ENCODE measurements at places on chromosomes 11 and 22.

- DNase-seq: no peak
Observed at GRCh38 chr11:111779118-111779517, 12.9 kb upstream of the PPP2R1B start.

DNA sequence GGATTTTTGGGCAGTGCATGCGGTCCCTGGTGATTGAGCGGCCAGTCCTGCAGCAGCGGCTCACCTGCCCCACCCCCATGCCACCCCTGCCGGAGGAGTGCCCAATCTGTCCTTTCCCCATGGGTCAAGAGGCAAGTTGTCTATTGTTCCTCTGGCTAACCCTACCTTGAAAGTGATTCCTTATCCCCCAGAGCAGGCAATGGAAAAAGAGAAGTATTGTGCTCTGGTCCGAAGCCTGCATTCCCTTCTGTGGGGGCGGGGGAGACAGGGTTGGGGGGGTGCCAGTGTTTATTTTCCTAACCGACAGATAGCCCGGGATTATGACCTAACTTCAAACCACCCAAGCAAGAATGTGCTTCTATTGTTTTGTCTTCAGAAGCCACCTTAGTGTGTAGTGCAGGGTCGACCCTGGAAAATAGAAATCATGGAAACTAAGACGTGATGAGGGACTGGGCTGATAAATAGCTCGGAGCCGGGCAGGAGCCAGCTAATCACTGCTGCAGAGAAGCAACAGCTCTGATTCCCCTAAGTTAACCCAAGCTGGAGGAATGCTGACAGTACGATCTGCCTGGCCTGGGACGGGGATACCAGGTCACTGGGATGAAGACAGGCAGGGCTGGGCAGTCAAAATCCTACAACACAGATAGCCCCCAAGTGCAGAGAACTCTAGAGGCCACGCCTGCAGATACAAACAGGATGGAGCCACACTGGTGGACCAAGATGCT is 38.7 kb upstream of the ATXN10 start:
- no peak for DNase-seq

GRCh38 chr11:2590131-2590964 is 109.4 kb downstream of the KCNQ1OT1 start:
- no peak for DNase-seq

DNA sequence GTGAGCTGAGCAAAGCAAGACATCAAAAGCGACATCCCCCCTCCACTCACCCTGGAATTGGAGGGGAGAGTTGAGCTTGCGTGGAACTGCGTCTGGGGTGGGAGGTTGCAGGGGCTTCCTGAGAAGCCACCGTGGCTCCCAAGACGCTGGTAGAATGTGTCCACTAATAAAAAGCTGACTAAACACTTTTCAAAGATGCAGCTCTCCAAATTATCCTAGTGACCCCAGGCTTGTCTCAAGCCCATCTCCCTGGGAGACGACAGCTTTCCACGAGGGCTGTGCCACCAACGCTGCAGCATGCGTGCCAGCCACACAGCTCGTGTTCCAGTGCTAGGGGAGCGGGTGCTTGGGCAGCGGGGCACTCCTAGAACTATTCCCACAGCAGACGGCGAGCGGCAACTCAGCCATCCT is 6.3 kb upstream of the GAL start:
- no peak for DNase-seq

- DNase-seq: no peak
Observed at GRCh38 chr11:85721191-85721590, 35.2 kb upstream of the CCDC89 start.

- no peak for DNase-seq
Observed at GRCh38 chr22:27252282-27253049, 549.1 kb downstream of the MN1 start.

DNA sequence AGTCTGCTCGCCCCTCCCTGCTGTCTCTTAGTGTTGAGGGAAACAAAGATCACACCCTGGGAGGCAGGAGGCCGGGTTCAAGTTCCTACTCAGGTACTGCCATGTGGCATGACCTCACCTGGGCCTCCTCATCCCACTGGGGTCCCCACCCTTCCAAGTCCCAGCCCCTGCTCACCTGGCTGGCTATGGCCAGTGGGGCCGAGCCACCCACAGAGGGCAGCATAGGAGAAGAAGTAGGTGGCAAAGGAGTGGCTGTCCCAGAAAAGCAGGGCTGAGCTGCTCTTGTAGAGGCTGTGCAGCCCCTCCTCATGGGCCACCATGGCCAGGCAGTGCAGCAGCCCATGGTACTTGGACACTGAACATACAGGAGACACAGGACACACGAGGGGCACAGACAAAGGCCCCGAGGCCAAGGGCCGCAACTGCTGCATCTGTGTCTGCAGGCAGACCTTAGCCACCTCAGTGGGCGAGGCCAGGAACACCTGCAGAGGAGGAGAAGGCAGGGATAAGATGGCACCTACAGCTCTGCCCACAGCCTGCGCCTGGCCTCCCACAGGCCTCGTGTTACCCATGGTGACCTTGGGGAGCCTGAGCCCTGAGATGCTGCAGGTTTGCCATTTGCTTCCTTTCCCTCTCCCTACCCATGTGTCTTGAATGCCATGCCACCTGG is 50.6 kb upstream of the MPEG1 start:
- no peak for DNase-seq

- no peak for DNase-seq
Observed at GRCh38 chr11:123045101-123045500, 16.8 kb downstream of the HSPA8 start.

GRCh38 chr11:12003336-12003735 is 5.1 kb downstream of the DKK3 start:
- no peak for DNase-seq
